ENCODE measurements at places on chromosomes 7 and 10.

- peaks cover 2% of the 10 kb centered on the region for H3K27me3 ChIP-seq
- H3K36me3 ChIP-seq, result no peaks in the 10 kb centered on the region
- H3K27ac ChIP-seq, result no peak overlapping the region
- no peaks in the 10 kb centered on the region for H3K4me1 ChIP-seq
- no peak for DNase-seq
Measured at GRCh38 chr10:132963430-132963960, 21.1 kb upstream of the CFAP46 start.

DNA sequence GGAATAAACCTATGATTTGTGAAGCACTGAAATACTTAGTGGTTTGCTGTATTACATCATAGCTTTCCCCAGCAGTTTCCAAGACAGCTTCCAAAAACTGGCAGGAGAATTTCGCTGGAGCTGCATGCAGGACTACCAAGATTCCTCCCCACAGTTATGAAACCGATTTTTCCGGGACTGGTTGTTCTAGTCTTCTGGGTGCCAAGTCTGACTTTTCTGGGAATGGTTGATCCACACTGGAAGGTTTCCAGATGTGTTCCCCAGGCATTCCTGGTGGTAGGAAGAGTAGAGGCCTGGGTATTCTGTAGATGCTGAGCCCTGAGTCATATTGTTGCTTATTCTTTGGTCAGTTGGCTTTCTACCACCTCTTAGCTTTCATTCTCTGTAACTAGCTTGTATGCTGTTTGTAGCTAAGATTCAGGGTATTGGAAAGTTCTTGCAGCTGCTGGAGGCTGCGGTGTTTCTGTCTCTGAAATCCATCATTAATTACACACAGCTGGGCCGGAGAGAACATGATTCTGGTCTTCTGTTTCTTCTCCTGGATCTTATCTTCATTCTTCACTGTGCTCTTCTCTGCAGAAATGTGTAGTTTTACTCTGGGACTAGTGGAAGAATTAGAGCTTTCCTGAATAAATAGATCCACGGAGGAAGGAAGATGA, 6.3 kb downstream of the ABCC2 start:
- no peaks in the 10 kb centered on the region for H3K4me1 ChIP-seq
- no peak for DNase-seq
- no peaks in the 10 kb centered on the region for H3K27me3 ChIP-seq

GRCh38 chr10:70579234-70580002, 23.1 kb downstream of the PRF1 start:
- no peaks in the 10 kb centered on the region for H3K27me3 ChIP-seq
- H3K27ac ChIP-seq, result peak overlapping the region; percentile 12
- DNase-seq, result no peak
- no peak overlapping the region for H3K4me3 ChIP-seq

DNA sequence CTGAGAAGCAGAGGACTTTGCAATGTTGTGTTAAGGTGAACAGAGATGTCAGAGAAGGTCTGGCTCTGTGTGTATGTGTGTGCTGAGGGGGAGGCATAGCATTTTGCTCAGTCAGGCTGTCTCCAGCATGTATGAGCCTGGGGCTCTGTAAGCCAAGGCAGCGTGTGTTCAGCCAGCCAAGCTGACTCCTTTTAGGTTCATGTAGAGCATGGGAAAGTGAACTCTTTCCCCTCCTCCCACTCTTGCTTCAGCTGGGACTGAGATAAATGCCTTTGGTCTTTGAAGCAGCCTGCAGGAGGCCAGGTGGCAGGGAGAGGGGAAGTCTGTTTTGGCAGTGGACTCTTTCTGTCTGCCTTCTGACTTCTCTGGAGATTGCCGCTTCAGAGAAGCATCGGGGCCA, 3.8 kb downstream of the SFXN2 start:
- H3K4me3 ChIP-seq, result no peak overlapping the region
- H3K27me3 ChIP-seq, result no peaks in the 10 kb centered on the region
- DNase-seq, result peak; percentile 57

GRCh38 chr7:50657341-50657873, 92.2 kb upstream of the DDC start:
- DNase-seq, result no peak
- H3K36me3 ChIP-seq, result peaks cover 21% of the 10 kb centered on the region
- peak overlapping the region; percentile 81 for H3K27ac ChIP-seq
- H3K27me3 ChIP-seq, result no peaks in the 10 kb centered on the region
- H3K4me3 ChIP-seq, result no peak overlapping the region

DNA sequence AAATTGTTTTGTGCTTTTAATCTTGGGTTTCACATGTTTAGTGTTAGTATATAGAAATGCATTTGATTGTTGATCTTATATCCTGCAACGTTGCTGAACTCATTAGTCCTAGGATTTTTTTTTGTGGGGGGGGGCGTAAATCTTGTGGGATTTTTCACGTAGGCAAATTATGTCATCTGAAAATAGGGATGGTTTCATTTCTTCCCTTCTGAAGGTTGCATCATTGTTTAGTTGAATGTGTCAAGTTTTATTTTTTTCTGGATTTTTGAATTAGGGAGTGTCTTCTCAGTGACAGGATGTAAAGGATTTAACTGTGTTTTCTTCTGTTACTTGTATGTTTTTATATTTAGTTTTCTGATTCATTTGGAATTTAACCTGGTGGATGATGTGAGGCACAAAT, 26.7 kb downstream of the MKLN1 start:
- no peak overlapping the region for H3K4me3 ChIP-seq
- no peaks in the 10 kb centered on the region for H3K27me3 ChIP-seq
- H3K36me3 ChIP-seq, result no peaks in the 10 kb centered on the region
- no peak for DNase-seq

GRCh38 chr10:129024046-129024445, 443.0 kb upstream of the MGMT start:
- no peak overlapping the region for H3K27ac ChIP-seq
- no peaks in the 10 kb centered on the region for H3K36me3 ChIP-seq
- DNase-seq, result no peak
- no peaks in the 10 kb centered on the region for H3K4me1 ChIP-seq

DNA sequence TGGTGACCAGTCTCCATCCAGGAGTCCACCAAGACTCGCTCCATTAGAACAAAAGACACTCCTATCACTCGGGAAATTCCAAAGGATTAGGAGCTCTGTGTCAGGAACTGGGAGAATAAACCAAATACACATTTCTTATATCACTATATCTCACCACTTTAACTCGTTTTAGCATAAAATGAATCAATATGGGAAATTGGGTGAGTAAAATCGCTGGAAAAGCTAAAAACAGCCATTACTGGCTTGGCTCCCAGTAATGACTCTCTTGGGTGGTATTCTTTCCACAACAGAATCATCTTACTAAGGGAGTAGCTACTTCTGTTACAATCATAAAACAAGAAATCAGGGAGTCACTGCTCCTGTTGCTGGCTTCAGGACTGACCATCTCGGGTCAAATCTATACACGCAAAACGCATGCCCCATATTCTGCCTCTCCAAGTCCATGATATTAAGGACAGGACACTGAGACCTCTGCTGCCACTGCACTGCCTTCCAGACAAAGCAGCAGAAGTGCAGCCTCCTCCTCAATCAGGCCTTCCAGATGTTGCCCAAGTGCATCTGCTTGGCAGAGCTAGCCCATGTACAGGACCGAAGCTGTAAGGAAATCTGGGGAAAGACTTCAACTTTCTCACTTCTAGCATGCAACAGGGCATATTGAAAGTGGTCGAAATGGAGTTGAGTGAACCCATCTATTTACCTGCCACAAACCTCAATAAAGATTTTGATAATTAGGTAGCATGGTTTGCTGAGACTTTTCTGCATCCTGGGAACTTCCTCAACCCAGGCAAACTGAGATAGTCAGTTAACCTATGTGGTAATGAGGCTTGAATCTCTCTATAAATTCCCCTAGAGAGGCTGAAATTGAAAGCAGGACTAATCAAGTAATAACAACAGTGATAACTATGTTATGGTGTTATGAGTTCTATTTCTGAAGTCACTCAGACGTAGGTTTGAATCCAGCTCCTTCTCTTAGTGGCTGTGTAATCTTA, 14.4 kb upstream of the PANK1 start:
- H3K4me3 ChIP-seq, result no peak overlapping the region
- no peak overlapping the region for H3K27ac ChIP-seq
- H3K27me3 ChIP-seq, result peaks cover 3% of the 10 kb centered on the region
- DNase-seq, result no peak
- H3K36me3 ChIP-seq, result no peaks in the 10 kb centered on the region

- no peak overlapping the region for H3K4me3 ChIP-seq
- no peak for DNase-seq
- no peaks in the 10 kb centered on the region for H3K27me3 ChIP-seq
Measured at GRCh38 chr7:42671627-42672026, 240.2 kb downstream of the C7orf25 start.

GRCh38 chr7:37944737-37945054, 24.3 kb downstream of the EPDR1 start:
- peaks cover 3% of the 10 kb centered on the region for H3K4me1 ChIP-seq
- H3K27ac ChIP-seq, result no peak overlapping the region
- no peaks in the 10 kb centered on the region for H3K36me3 ChIP-seq
- no peaks in the 10 kb centered on the region for H3K27me3 ChIP-seq
- no peak overlapping the region for H3K4me3 ChIP-seq

DNA sequence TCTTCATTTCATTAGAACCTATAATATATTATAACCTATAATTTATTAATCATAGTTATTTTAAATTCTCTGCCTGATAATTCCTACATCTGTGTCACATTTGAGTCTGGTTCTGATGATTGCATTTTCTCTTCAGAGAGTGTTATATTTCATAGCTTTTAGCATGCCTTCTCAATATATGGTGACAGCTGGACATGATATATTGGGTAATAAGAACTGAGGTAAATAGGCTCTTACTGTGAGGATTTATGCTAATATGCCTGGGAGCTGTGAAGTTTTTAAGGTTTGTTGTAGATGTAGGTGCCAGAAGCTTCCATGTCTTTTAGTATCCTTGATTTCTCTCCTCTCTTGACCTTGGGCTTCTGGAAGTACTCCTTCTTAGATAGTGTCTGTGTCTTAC, 325.9 kb upstream of the SEMA3D start:
- no peaks in the 10 kb centered on the region for H3K27me3 ChIP-seq
- DNase-seq, result no peak
- no peak overlapping the region for H3K4me3 ChIP-seq
- H3K4me1 ChIP-seq, result no peaks in the 10 kb centered on the region

DNA sequence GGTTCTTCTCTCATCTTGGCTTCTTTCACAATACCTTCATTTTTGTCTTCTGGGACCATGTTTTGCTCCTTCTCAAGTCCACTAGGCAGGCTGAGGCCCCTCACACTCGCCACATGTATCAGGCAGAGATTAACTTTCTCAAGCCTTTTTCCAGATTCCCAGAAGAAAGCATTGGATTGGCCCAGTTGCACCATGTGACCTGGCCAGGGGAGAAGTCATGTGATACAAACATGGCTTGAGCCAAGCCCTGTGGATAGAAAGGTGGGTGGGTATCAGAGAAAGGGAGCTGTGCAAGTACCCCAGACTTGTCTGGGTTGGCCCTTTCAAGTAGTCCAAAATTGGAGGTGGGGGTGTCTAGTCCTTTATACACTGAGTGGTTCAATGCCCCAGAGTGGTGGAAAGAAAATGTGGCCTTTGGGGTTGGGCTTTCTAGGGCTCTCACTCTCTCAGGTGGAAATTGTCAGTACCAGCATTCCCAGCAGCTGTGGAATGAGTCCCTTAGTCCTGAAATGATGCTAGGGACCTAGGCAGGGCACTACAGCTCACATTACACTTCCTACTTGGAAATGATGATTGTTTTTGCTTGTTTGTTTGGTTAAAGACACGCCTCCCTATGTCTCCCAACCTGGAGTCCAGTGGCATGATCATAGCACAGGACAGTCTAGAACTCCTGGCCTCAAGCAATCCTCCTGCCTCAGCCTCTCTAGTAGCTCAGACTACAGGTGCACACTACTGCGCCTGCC, 36.9 kb upstream of the C10orf67 start:
- H3K4me3 ChIP-seq, result no peak overlapping the region
- no peak for DNase-seq
- H3K27me3 ChIP-seq, result peaks cover 2% of the 10 kb centered on the region
- no peaks in the 10 kb centered on the region for H3K36me3 ChIP-seq
- H3K27ac ChIP-seq, result no peak overlapping the region

GRCh38 chr10:116669832-116670644, 49.3 kb downstream of the PNLIPRP2 start:
- no peak overlapping the region for H3K27ac ChIP-seq
- H3K4me3 ChIP-seq, result peak overlapping the region; percentile 52
- H3K27me3 ChIP-seq, result peaks cover 1% of the 10 kb centered on the region
- H3K4me1 ChIP-seq, result no peaks in the 10 kb centered on the region

DNA sequence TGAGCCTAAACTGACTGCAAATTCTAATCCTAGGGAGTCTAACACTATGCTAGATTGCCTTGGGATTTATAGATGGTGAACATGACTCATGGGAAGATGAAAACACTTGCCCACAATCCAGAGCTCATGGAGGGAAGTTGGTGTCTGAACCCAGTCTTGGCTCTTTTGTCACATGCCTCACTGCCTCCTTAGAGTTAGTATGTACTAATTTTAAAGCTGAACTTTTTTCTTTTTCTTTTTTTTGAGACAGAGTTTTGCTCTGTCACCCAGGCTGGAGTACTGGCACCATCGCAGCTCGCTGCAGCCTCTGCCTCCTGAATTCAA, 14.4 kb downstream of the MRPL32 start:
- no peak for DNase-seq
- no peaks in the 10 kb centered on the region for H3K4me1 ChIP-seq
- H3K36me3 ChIP-seq, result no peaks in the 10 kb centered on the region
- H3K27ac ChIP-seq, result no peak overlapping the region

DNA sequence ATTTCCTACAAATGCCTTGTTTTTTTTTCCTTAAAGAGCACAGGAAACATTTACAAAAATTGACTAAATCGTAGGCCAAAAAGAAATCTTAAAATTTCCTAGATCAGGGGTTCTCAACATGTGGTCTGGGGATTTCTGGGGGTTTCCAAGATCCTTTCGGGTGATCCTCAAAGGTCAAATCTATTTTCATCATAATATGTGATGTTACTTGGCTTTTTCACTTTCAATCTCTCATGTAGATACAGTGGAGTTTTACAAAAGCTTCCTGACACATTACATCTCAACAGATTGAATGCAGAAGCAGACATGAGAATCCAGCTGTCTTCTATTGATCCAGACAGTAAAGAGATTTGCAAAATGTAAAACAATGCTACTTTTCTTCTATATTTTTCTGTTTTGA, 497.3 kb downstream of the INHBA start:
- H3K4me1 ChIP-seq, result no peaks in the 10 kb centered on the region
- H3K4me3 ChIP-seq, result no peak overlapping the region
- H3K36me3 ChIP-seq, result no peaks in the 10 kb centered on the region
- no peak overlapping the region for H3K27ac ChIP-seq
- H3K27me3 ChIP-seq, result no peaks in the 10 kb centered on the region

GRCh38 chr7:96216373-96216772, 105.5 kb downstream of the SLC25A13 start:
- no peaks in the 10 kb centered on the region for H3K36me3 ChIP-seq
- H3K27me3 ChIP-seq, result no peaks in the 10 kb centered on the region
- DNase-seq, result no peak
- no peak overlapping the region for H3K27ac ChIP-seq

DNA sequence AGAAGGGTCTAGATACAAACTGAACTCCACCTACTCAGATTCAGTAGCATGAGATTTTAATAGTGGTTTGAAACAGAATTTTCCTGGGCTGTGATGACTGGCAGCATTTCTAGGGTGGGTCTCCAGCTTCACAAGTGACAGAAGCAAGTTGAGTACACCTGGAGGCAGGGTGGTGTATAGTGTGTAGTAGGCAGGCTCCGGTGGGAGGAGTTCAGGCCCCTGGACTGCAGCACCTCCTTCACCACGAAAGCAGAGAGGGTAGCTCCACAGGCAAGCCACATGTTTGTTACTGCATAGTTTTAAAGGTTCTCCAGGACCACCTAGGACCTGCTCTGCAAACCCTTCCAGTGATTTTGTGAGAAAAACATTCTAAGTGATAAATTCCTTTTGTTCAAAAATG, 347.2 kb downstream of the PARD3 start:
- no peak for DNase-seq
- H3K4me3 ChIP-seq, result no peak overlapping the region
- no peaks in the 10 kb centered on the region for H3K27me3 ChIP-seq
- H3K27ac ChIP-seq, result no peak overlapping the region

Measured in small intestine (tissue), 16 donors.